ENCODE measurements at places on chromosomes 16 and 17.

GRCh38 chr16:73166441-73166851 lies 118.5 kb upstream of the ZFHX3 start:
- no peak for DNase-seq

DNA sequence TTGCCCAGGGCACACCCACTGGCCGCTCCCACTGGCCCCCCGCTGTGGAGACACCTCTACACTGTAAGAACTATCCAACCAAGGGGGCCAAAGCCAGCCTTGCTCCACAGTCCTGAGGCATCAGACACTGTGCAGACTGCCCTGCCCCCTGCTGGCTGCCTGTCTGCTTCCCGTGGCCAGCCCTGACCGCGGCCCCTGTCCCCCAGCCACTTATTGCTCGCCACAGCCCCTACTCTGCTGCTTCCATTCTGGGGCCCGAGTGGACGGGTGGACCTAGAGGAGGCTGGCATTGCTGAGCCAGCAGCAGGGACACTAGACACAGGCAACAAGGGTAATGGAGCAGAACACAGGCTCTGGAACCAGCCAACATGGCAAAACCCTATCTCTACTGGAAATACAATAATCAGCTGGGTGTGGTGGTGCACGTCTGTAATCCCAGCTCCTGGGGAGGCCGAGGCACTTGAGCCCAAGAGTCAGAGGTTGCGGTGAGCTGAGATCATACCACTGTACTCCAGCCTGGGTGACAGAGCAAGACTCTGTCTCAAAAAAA lies 19.7 kb upstream of the LRRC37A3 start:
- peak; percentile 87 for DNase-seq

DNA sequence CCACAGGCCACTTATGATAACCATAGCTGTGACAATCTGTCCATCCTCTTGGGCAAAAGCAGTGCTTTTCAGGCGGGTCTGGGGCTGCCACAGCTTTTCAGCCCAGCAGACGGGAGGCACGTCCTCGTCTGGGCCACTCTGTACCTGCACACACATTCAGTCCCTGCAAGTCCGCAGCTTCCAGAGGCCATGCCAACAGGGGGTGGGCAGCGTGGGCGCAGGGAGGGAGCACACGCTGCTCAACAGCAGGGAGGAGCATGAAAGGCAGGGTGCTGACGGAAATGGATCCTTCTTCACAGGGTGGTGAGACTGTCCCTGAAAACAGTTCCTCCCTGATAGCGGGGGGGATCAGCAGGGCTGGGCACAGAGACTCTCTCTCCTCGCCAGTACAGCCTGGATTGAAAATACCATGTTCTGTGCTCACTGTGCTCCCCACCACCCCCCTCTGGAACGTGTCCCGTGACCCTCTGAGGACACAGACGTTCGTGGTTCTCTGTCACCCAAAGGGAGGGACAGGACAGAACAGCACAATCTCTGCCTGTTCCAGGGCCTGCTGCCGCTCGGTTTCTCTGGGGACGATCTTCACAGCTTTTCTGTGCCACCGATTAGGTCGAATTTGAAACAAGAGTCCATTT lies 41.7 kb downstream of the PEMT start:
- no peak for DNase-seq

- peak; percentile 58 for DNase-seq
These were observed 9.7 kb upstream of the SNF8 start for GRCh38 chr17:48954300-48954755.

- no peak for DNase-seq
These were observed 81.4 kb downstream of the SDR42E1 start for GRCh38 chr16:81929841-81930240.

DNA sequence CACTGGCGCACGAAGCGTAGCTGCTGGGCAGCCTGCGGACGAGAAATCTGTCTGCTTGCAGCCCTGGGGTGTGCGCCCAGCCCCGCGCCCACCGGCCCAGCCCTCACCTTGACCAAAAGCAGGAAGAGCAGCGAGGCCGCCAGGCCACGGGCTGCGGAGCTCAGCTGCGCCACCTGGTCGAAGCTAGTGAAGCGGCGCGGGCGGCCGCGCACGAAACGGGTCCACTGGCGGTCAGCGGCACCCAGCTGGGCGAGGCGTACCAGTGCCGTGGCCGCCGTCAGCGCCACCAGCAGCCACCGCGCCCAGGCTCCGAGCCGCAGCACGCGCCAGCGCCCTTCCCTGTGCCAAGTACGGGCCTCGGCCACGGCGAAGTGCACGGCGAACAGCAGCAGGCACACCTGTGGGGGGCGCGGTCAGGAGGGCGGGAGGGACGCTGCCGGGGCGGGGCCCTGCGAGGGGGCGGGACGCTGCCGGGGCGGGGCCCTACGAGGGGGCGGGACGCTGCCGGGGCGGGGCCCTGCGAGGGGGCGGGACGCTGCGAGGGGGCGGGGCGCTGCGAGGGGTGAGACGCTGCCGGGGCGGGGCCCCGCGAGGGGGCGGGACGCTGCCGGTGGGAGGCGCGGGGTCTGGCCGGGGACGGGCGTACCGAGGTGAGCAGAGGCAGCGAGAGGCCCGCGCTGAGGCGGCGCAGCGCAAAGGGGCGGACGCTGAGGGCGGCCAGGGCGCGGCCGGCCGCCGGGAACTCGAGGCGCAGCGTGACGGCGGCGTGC lies 43.2 kb downstream of the TSC2 start:
- DNase-seq, result peak; percentile 78

DNA sequence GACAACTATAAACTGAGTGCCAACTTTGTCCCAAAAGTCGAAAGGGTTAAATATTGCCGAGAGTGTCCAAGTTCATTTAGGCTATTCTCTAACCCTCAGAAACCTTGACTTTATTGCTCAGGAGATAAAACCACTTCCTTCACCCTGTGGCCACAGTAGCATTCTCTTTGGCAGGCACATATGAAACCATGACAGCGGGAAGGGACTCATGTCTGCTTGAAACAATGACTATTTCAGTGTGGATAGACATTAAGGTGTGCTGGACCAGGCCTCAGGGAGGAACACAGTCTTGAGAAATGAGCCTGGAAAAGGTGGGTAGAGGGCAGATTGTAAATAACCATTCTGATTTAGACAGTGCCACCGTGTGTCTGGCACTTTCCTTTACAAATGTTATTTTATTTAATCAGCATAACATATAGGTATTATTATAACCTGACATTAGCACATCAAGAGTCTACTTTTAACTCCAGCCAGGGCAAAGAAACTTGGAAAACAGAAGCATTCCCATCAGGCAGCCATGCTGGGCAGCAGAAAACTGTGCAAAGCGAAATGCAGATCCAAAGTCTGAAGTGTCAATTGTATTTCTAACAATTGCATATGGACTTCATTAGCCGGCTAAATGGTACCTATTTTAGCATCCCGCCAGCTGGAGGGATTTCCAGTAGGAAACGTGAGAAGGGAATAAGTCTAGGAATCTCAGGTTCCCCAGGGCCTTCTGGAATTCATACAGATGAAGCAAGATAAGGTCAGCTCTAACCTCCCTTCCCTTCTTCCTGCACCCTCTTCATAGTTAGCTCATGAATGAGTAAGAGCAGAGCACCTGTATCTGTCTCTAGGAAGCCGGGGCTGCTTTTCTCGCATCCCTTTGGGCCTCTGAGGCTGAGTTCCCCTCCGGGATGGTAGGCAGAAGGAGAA lies 212.8 kb upstream of the ELAC2 start:
- no peak for DNase-seq

GRCh38 chr17:80352216-80352895 lies 62.6 kb upstream of the ENDOV start:
- no peak for DNase-seq

DNA sequence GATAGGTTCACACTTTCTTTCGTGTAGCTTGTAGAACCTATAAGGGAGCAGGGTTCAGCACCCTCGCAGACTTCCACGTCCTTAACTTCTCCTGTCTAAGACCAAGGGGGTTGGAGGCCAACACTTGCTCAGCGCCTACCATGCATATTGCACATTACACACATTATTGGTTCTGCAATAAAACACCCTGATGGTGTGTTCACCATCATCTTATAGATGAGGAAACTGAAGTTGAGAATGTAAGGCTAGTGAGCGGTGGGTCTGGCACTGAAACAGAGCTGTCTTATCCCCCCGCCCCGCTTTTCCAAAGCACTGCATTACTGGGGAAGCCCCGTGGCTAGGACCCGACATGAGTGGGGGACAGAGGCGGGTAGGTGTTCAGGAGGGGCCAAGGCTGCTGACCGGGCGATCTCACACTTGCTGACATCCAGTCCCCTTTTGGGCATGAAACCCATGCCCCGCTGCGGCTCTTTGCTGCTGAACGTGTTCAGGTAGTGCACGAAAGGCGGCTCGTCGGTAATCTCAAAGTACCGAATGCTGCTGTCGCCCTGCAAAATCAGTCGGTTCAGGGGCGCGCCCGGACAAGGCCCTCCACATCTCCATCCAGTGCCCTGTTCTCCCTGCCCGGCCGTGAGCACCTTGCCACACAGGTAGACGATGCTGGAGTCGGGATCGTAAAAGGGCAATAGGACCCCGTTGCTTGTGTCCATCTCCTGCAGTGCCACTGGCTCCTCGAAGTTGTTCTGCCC lies 6.2 kb downstream of the CORO6 start:
- peak; percentile 32 for DNase-seq

GRCh38 chr16:50548125-50548908 lies at the start of gene NKD1:
NKD1 (plus strand) TSS chr16:50548396; CDS start chr16:50548554, 158 bp downstream.
- peak; percentile 59 for DNase-seq

DNA sequence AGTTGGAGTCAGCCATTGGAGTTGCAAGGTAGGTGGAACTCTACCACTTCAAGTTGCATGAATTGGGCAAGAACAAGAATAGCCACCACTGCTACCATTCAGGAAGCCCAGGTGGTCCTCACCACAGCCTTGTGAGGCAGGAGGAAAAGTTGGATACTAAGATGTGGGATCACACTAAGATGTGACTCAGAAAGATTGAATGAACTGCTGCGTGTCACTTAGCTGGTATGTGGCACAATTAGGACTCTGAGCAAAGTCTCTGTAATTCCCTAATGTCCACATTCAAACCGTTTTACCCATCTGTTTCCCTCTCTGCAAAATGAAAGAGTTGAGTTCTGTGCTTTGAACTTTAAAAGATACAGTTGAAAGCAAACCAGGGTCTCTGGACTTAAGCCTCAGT lies 44.7 kb upstream of the HS3ST3A1 start:
- no peak for DNase-seq

- DNase-seq, result no peak
These were observed 21.5 kb downstream of the TNS4 start for GRCh38 chr17:40479754-40480480.

DNA sequence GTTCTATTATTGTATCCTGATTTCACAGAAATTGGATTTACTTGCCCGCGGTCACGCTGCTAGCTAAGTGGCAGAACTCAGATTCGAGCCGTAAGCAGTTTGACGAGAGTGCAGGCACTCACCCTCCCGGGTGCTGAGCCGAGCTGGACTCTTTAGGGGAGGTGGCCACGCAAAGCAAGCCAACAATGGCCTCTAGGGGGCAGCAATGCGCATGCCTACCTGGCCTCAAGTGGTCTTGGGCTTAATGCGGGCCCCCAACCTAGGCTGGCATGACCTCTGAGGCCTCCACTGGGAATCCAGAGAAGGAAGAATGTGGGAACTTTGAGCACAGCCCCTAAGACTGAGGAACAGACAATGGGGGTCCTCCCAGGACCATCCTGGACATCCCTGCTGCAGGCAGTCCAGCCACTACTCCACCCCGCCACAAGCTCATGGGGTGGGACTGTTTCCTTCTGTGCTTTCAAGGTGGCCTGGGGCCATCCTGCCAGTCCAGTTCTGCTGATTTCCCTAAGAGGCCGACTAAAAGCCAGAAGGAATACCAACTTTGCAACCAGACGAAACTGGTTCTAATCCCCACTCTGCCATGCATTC lies 276.5 kb downstream of the XYLT1 start:
- DNase-seq, result peak; percentile 61

- DNase-seq, result no peak
These were observed 25.5 kb downstream of the RAB11FIP3 start for GRCh38 chr16:450785-451512.

DNA sequence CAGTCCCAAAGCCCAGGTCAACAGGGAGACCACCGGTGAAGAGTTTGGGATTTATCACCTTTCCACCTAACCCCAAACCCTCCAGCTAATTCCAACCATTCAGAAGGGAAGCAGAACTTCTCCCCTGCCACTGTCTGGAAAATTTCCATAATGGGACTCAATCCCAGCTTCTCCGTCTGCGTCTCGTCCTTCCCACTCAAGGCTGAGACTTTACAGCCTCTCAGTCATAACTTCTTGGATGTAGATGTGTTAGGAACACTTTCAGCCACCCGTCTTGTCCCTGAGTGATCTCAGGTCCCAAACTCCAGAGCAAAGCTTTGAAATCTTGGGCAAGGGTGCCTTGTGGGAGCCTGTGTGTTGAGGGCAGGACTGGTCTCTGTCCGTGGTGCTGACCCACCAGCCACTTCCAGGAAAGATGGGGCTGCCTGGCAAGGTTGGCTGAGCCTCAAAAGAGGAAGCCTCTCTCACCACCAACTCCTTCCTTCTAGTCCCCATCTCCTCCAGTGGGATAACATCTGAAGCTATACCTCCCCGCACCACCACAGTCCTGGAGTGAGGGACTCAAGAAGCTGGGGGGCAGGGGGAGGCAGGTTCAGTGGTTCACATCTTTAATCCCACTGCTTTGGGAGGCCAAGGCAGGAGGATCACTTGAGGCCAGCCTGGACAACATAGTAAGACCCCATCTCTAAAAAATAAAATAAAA lies 9.3 kb downstream of the GAS2L2 start:
- peak; percentile 32 for DNase-seq

DNA sequence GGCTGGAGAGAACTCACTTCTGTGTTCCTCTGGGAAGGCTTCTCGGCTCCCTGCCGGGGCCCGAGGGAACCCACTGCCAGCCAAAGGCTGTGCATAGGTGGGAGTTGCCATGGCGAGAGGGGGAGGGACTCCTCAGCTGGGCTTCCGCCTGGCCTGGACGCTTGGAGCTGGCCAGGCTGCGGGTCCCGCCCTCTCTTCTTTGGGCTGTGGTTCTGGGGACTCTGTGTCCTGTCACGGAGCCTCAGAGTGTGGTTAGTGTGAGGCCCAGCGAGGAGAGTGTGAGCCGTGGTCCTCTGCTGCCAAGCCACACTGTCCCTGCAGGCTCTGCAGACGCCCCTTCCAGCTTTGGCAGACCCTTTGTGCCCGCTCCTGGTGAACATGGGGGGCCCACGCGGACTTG lies 123.1 kb downstream of the OR1D5 start:
- DNase-seq, result no peak

DNA sequence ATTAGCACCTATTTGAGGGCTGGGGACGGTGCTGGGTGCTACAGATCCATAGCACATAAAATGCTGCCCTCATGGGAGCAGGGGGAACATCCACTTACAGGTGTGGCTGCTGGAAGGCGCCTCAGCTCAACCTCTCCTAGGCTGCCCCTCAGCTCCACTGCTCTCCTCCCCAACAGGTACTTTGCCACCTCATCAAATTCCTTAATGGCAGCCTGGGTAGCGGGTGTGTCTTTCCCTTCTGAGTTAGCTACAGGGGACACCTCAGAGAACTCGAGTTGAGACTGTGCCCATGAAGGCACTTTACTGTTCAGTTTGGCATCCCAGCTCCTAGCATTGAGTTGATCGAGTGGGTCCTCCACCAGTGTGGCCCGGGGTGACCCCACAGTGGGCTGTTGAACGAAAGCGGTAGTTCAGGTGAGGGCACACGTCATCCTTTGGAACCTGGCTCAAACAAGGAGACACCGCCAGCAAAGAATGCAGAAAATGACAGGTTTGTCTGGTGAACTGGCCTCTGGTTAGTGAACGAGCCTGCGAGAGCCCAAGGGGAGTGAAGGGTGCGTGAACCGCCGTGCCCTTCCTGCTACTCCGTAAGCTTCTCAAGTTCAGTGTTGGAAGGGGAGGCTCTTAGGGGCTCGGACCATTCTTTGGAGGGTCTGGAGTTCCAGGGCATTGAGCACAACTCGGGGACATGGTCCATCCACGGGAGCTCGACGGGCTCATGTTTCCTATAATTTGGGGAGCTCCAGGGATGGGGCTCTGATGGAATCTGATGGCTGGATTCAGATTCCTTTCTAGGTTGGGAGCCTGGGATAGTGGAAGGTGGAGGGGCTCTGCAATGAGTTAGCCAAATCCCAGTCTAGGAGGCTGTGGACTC lies 3.5 kb upstream of the CMIP start:
- no peak for DNase-seq
